ENCODE measurements at places on chromosomes 5 and 9.

GRCh38 chr5:141841378-141842180 is 36.6 kb downstream of the PCDH1 start:
- DNase-seq, result no peak

GRCh38 chr5:2741956-2742355 is 9.5 kb downstream of the IRX2 start:
- DNase-seq, result no peak

GRCh38 chr5:67020096-67020615 is 176.4 kb downstream of the CD180 start:
- DNase-seq, result no peak

GRCh38 chr5:113278976-113279375 is 155.8 kb downstream of the TSSK1B start:
- DNase-seq, result no peak

DNA sequence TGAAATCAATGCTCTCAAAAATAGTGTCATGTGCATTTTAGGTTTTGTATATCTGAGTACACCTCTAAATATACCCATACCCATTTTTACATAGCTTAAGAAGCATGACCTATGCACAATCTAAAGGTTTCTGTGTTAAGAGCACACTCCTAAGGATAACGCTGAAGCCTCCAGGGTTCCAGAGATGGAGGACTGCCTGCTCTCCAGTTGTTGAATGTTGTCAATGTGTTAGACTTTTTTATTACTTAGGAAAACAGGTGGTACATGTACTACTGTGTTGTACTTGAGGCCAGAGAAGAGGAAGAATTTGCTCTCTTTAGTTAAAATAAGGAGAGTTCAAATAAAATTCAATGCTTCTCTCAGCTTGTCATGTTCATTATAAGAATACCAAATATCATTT is 141.2 kb downstream of the EMB start:
- DNase-seq, result no peak

- DNase-seq, result no peak
These were observed 31.6 kb downstream of the PRLR start for GRCh38 chr5:35198686-35199085.

GRCh38 chr5:32384621-32385020 is 59.9 kb downstream of the ZFR start:
- no peak for DNase-seq

- DNase-seq, result peak; percentile 55
These were observed 52.5 kb downstream of the RPS23 start for GRCh38 chr5:82225525-82226172.

DNA sequence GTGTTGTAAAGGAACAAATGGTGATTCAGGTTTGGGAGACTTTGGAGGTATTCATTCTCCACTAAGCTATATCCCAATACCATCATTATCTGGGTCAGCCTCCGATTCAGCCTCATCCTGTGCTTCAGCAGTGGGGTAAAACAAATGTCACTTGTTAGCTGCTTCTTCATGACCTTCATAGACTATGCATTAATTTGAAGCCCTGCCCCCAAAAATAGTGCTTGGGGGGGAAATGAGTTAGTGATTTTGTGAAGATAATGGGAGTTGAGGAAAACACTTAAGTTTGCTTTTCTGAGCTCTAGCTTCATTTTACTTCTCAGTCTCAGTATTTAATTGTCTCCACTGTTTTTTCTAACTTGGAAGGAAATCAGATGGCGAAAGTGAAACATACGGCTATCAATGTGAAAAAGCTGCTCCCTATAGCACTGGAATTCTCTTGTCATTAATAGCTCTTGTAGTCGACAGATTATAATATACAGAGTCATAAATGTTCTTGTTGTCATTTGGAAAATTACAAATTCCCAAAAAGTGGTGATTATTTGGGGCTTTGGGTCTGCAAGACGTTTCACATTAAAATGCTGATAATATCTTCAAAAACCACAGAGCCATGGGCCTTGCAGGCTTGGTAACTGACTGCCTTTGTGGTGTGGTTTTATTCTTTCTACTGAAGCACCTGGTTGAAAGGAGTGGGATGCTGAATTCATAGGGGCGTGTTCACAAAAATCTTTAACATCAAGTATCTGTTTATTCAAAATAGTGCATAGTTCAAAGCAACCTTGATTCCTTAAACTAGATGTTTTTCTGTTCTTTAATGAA is 40.0 kb downstream of the PIK3R1 start:
- no peak for DNase-seq

GRCh38 chr9:129184596-129185122 is 6.6 kb upstream of the IER5L start:
- no peak for DNase-seq

DNA sequence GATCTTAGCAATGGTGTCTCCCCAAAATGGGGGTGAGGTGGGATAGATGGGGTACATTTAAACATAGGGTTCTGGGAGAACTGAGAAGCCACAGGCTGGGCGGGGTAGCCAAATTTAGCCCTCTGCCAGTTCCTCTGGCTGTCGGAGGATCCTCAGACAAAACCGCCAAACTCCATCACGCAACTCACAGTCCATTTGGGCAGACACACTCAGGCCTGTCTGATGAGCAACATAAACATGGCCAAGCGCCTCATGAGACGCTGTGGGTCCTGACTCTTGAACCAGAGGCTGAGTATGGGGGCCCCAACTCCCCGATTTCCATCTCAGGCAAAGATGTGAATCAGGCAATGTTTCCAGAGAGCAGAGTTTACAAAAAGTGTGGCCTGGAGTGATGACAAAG is 162.3 kb downstream of the FGF18 start:
- no peak for DNase-seq

- no peak for DNase-seq
These were observed 1.4 kb downstream of the GABRA6 start for GRCh38 chr5:161686881-161687280.

GRCh38 chr5:168296682-168297081 is 5.2 kb downstream of the WWC1 start:
- DNase-seq, result no peak

DNA sequence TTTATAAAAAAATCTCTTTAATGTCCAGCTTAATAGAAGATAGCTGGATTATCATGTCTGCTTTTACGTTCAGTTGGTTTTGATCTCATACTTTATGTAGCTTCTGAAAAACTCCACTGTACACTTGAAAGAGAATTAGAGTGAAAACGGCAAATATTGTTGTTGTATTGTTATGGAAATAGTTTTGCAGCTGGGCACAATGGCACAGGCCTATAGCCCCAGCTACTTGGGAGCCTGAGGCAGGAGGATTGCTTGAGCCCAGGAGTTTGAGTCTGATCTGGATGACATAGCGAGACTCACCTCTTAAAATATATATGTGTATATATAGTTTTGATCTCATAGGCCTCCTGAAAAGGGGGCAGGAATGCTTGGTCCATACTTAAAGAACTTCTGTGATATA is 67.4 kb upstream of the PRRC1 start:
- DNase-seq, result no peak

DNA sequence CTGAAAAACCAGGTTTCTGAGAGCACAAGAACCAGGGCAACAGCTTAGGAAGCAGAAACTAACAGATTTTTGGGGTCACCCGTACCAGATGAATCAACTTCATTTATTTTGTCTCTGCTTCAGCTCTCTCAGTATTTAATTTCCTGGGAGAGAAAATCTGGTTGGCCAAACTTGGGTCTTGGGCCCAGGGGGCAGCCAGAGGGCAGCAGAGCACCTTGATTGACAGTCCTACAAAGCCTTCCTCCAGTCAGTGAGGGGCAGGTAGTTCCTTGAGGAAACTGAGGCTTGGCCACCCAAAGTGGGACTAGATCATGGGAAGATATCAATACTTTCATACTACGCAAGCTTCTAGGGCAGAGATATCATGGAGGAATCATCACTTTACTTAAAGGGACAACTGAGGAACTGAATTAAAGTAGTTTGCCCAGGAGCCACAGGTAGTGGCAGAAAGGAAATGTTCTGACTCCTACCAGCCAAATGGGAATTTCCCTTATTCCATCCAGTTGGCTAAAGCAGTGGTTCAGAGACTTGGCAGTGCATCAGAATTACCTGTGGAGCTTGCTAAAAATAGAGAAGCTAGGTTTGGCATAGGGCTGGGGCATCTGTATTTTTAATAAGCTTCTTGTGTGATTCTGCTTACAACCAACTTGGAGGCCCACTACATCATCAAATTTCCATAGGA is 21.5 kb upstream of the ARHGAP26 start:
- DNase-seq, result peak; percentile 21

DNA sequence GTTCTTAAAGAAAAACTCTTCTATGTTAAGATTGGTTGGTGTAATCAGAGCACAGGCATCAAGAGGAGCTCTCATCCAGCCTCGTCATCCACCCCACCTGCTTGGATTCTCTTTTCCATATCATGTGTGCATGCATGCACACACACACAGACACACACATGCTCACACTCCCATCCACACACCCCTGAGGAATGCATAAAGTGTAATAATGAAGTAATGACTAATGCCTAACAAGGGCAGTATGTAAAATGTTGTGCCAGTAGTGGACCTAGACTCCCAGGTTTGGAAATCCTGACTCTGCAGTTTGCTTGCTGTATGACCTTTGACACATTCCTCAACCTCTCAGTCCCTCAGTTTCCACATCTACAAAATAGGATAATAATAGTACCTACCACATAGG is 280.0 kb upstream of the ANKRD55 start:
- no peak for DNase-seq

DNA sequence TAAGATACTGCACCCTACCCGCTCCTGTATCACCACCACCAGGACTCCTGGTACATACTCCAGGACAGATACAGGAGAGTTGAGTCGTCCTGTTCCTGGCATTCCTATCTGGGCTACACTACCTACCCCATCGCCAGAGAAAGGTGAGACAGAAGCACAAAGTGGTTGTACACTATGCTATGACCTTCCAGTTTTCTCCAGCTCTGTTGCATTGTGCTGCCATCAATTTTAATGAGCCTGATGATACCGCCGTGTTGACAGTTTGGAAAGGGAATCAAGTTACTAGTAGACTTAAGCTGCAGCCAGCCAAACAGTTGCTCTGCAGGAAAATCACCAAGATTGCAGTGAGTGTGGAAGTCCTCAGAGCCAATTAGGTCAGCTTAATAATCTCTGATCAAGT is 35.2 kb downstream of the ANP32B start:
- DNase-seq, result no peak

DNA sequence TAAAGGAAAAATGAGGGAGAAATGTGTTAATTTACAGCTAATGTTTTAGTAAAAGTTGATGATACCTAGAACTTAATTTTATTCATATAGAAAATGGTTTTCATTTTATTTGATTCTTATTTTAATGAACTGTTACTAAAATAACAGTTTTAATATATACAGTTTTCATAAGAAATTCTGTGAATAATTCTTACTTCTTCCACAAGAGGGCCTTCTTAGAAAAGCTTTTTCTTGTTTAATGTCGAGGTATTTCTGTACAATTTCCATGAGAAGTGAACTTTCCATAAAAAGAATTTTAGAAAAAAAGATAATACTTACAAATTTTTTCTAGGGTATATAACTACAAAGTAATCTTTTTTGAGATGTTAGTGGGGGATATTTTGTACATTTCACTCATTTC is 73.9 kb downstream of the KLF9 start:
- no peak for DNase-seq

DNA sequence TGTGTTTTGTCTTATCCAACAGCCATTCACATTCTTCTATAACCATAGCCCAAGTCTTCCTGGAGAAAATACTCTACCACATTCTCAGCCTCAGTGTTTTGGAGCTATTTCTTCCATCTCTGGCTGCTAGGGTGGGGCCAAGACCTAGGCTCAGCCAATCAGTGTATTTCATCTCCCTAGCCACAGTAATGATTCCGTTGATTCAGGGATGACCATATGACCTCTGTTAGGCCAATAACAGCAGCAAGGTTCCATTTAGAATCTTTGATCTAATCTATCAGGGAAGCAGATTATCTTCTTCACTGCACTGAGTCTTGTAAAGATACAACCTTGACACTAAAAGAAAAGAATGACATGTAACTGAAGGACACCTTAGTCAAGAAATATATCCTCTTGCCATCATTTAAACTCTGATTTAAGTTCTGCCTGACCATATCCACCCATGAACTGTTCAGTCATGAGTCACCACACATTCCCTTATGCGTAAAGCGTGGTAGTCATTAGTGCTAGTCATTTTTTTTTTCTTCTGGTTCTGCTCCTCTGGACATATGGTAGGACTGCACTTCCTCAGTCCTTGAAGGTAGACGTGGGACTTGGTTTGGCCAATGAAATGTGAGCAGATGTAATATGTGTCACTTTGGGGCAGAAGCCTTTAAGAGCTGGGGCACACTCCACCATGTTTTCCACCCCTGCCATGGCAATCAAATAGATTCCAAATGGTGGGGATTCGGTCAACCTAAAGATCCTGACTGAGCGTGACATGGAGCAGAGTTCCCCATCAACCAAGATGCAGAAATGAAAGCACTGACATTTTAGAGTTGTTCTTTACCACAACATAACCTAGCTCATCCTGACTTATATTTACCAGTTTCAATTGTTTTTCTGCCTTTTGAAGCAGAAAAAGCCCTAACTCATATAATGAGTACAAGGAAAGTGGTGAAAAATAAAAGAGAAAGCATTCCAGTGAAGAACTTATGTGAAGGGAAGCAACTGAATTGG is 12.7 kb upstream of the PRELID2 start:
- no peak for DNase-seq

GRCh38 chr9:14824481-14824880 is 85.7 kb downstream of the FREM1 start:
- no peak for DNase-seq

DNA sequence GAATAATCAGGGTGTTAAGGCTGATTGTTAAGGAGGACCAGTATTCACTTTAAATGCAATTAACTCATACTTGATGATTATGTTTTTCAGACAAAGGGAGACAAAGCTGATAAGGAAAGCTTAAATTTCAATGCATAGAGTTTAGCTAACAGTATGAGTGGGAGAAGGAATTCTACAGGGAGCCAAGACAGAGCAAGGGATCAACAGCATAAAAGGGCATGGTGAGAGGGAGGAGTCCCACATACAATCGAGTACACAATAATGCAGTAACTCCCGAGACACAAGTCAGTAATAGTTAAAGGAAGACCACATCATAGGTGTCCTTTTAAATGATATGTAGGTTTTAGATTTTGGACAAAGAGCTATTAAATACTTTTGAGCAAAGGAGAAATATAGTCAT is 191.7 kb upstream of the PTPRD start:
- no peak for DNase-seq

DNA sequence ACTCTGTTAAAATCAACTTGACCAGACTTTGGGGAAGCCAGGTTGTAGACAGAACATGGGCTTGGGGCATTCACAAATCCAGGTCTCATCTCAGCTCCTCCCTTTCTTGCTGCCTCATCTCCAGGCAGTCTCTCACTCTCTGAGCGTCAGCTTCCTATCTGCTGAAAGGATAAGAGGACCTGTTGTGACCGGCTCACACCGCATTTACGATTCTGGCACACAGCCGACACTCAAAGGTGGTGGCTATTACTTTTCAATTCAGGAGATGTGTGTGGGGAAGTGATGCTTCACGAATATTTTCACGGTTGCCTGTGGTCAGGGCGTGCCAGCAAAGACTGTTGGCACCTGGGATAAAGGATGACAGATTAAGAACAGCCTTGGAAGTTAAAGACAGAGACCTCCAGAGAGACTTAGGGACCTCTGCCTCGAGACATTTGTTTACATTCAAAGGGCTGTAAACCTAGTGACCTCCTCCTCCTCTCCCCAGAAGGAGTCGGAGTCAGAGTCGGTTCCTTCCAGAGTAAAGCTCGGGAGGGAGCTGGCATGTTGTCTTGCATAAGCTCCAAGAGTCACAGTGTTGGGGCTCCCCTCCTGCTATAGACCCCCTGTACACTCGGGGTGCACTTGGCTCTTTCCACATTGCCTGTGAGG is 83.2 kb downstream of the AK8 start:
- DNase-seq, result no peak

All from stimulated activated CD4-positive, alpha-beta T cell treated with anti-CD3 and anti-CD28 coated beads, TNF-alpha, amount 100 ng/mL, for 24 hours (primary cell).